ENCODE measurements at places on chromosomes 16 and 17.

DNA sequence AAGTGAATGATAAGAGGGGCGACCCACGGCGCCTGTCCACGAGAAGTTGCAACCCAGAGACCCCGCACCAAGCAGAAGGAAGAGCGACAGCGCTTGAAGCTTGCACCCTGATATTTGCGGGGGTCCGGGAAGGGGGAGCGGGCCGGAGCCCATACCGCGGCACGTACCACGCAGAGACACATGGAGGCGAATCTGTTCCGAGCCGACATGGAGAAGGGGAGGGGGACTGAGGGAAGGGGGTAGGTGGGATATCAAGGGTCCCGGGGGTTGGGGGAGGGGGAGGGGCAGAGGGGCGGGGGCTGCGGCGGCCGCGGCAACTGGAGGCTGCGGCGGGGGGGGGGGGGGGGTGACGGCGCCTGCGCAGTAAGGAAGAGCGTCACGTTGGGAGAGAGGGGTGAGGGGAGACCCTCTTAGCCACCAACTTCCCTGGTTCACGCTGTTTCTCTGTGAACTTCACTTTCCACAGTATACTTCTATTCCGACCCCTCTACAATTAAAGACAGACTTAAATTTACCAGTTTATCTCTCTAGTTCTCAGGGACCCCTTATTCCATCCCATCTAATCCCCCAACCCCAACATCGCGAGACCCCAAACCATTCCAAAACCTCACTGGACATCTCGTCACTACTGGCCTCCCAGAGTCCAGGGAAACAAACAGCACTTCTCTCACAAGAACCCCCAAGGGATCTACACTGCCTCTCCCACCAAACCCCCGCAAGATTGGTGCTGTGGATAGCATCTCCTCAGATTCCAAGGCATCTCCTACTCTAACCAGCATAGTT, 8.0 kb downstream of the DLG4 start:
- DNase-seq: no peak

- DNase-seq: no peak
Measured at GRCh38 chr17:2250140-2251095, 53.2 kb downstream of the SMG6 start.

DNA sequence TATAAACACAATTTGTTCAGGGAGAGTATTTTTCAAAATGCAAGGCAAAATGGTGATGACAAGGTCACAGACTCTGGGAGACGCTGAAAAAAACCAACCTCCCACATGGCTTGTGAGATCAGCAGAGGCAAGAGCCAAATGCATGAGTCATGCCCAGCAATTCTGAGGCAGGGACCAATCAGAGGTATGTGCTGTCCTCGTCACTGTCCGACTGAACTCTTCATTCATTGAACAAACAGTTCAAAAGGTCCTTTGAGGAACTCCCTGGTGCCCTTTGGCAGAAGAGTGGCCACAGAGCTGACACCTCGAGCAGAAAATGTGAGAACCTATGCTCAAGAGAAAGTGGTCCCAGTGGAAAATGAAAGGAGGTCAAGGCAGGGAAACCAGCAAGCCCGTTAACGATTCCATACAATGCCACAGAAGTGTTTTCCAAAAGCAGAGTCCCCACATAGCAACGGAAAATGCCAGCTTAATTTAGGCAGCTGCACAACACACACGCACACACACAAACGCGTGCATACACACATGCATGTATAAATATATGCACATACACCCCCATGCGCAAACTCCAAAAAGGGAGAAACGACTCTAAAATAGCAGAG, 50.9 kb downstream of the CDH11 start:
- DNase-seq: no peak

DNA sequence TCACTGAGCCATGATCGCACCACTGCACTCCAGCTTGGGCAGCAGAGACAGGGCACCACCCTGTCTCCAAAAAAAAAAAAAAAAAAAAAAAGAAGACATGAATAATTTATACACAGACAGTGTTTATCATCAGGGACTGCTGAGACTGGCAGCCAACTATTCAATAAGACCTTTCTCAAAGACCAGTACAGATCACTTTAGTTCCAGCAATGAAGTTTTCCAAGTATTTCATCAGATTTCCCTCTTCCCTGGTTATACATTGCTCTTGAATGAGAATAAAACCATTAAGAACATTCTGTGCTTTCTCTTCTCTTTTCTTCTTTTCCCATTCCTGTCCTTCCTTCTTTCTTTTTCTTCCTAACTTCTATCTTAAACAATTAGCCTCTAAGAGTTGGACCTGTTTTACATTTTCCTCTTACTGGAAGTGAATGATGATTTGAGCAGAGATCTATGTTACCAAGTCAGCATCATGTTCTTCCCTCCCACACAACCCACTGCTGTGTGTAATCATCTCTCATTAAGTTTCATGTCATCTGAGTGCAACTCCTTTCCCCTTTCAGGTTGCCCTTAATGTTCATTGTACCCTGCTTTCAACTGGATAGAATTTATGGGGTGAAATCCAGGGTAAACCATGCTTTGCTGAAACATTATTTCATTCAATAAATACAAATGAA, 35.9 kb upstream of the SMIM36 start:
- DNase-seq: no peak

GRCh38 chr17:69972251-69972650, 102.8 kb upstream of the KCNJ16 start:
- DNase-seq: no peak

GRCh38 chr16:64823481-64824075, 298.3 kb downstream of the CDH11 start:
- DNase-seq: no peak

DNA sequence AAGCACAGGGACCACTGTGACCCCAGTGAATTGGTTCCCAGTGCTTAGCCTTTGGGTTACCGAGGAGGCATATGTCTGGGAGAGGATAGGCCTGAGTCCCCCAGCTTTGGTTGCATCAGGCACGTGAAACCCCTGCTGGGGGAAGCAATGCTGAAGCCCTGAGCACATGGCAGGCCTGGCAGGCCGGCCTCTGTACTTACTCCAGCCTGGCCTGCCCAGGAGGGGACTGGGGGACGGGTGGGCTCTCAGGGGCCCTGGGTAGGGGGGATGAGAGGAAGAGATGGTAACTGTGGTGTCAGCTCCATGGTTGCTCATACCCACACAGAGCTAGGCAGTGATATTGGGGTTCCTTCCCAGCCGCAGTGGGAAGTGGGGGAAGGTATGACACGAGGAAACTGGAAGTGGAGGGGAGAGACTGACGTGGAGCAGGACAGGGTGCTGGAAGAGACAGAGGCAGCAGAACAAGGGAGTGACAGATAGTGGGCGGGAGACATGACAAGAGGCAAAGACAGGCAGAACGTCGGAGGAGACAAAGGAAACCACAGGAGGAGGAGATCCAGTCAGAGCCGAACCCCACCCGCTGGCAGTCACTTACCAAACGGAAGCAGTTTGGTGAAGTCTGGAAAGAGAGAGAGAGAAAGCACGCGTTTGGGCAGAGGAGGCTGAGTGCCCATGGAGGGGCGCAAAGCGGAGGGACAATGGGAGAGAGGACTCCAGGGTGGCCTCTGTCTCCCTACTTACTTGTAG, 9.1 kb downstream of the TMEM208 start:
- DNase-seq: no peak

DNA sequence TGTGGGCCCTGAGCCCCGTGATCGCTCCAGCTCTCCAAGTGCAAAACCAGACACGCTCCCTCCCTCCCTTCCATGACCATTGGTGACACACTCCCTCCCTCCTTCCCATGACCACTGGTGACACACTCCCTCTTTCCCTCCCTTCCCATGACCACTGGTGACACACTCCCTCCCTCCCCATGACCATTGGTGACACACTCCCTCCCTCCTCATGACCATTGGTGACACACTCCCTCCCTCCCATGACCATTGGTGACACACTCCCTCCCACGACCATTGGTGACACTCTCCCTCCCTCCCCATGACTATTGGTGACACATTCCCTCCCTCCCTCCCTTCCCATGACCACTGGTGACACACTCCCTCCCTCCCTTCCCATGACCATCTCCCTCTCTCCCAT, 56.3 kb downstream of the LMF1 start:
- DNase-seq: no peak

Data from stimulated activated CD8-positive, alpha-beta memory T cell treated with anti-CD3 and anti-CD28 coated beads, Interleukin-15, amount 100 ng/mL, for 1 hour (primary cell).